Mesenchymal stem cell (in vitro differentiated cells and primary cell): ENCODE measurements at places on chromosomes 1 and 21.

DNA sequence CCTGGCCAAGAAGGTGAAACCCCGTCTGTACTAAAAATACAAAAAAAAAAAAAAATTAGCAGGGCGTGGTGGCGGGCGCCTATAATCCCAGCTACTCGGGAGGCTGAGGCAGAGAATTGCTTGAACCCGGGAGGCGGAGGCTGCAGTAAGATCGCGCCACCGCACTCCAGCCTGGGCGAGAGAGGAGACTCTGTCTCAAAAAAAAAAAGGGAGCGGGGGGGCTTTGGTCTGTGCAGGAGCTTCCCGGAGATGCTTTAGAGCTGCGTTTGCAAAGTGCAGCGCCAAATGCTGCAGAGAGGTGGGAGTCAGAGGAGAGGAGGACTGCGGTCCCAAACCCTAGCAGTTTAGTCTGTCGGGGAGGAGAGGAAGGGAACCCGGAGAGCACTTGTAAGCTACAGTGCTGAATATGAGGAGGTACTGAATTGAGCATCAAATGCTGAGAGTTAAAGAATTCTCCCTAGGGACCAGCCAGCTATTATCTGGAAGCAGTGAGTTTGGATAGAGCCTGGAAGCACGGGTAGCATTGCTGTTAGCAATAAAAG, 569 bp downstream of the FALEC start:
- peak; percentile 50 for DNase-seq

DNA sequence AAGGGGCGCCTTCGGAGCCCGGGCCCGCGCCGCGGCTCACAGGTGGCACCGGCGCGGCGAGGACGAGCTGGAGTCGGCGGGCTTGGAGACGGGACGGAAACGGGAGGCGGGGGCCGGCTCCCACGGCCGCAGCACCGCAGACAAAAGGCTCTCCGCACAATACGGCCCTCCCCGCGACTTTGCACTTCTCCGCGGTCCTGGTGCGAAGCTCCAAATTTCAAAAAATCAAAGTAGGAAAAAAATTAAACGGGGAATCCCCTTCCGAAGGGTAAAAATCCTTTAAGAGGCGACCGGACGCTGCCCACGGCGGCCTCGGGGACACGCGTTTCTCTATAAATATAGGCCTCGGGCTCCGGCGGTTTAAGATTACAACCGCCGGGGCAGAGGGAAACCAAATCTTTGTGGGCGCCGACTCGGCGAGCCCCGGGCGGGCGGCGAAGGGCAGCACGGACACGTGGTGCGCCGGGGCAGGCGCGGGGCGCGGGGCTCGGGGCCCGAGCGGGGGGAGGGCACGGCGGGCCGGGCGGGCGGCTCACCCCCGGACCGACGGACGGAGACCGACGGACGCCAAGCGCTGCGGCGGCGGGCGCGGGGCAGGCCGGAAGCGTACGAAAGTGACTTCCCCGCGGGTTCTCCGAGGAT, 453 bp downstream of the PABPC4 start:
- peak; percentile 45 for DNase-seq

- no peak for DNase-seq
Measured at GRCh38 chr21:43758811-43759210, 17.3 kb downstream of the CSTB start.

DNA sequence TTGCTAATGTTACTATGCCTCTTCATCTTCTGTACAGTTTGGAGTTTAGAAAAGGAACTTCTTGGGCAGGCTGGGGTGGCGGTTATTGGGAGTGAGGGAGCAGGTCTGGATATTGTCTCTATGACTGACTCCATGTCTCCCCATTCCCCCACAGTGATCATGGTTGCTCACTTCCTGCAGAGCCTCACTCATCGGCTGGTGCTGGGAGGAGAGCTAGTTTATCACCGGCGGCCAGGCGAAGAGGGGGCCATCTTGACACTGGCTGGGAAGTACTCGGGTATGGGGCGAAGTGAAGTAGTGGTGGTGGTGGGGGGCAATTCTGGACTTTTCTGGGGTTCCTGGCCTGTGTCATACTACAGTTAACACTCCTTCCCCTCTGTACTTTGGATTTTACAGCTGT, 2.2 kb downstream of the TOMM40L start:
- no peak for DNase-seq

DNA sequence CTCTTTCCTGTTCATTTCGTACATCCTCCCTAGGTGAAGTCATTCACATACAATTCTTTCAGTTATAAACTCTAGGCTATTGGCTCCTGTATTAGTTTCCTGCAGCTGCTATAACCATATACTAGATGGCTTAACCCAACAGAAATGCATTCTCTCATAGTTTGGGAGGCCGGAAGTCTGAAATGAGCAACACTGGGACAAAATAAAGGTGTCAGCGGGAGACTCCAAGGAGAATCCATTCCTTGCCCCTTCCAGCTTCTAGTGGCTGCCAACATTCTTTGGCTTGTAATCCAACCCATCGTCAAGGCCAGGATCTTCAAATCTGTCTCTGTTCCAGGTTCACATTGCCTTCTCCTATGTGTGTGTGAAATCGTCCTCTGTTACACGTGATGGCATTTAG, 71.3 kb downstream of the TOR3A start:
- no peak for DNase-seq

- DNase-seq: no peak
Measured at GRCh38 chr1:78072216-78072615, 26.4 kb downstream of the GIPC2 start.

DNA sequence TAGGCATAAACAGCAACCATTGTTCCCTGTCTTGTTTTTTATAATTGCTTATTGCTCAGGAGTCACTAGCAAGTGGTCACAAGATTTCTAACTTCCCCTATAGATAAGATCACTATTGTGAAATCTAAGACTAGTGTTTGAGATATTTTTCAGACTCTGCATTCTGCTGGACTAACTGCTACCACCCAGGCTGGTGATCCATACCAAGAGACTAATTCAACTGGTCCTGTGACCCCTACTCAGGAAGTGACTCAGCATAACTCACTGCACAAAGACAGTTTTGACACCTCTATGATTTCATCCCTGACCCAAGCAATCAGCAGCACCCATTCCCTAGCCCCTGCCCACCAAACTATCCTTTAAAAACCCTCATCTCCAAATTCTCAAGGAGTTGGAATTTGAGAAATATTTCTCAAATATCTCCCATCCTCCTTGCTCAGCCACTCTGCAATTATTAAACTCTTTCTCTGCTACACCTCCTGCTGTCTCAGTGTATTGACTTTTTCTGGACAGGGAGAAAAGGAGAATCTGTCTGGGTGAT, 52.7 kb downstream of the TRIM33 start:
- DNase-seq: peak; percentile 61

DNA sequence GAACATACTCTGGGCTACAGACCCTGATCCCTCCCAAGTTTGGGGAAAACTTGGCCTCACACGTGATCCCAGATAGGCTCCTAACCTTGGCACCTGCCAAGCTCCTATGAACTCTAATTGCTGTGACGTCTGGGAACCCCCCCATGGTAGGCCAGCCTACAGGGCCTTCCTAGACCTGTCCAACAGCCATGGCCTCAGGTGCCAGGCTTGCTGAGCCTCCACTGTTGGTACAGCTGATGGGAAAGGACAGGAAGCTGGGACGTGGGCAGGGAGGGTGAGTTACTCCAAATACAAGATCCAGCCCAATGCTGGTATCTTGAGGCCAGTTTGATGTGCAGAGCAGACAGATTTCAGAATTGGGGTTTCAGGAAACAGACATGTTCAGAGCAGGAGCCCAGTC, 19.1 kb downstream of the SMIM12 start:
- DNase-seq: no peak

DNA sequence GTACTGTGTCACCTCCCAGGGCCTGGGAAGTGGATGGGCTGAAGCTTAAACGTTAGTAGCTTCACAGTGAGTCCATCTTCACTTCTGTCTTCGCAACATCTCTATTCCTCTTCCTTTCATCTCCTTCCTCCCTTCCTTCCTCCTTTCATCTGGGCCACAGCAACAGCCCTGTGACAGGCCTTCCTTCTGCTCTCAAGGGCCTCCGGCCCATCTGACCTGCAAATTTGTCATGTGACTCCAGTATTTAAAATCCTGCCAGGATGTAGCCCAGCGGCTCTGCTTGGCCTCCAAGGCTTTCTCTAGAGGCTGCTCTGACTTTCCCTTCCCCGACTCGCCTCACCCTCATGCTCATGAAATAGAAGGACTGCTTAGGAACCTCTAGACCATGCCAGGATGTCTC, 10.9 kb upstream of the BATF3 start:
- no peak for DNase-seq

- no peak for DNase-seq
Measured at GRCh38 chr1:145917595-145917994, 922 bp downstream of the PEX11B start.

GRCh38 chr1:247096544-247096943, 7.6 kb downstream of the ZNF669 start:
- no peak for DNase-seq

GRCh38 chr1:119873135-119874015, 22.9 kb downstream of the ADAM30 start:
- DNase-seq: peak; percentile 48

DNA sequence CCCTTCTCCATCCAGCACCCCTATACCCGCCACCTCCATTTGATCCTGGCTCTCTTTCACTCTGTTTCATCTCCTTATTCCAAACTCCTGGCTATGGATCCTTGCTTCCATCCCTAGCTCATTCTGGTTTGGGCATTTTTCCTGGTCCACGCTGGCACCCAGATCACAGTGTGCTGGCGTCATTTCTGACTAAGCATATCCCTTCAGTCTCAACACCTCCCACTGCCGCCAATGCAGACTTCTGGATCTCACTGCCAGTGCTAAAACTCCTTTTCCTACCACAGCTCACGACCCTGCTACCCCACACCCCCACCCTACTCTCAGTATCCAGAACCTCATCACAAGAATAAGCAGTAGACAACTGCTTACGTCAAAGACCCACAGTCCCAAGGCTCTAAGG, 16.3 kb downstream of the SEC16B start:
- no peak for DNase-seq

GRCh38 chr1:213003256-213003655, 12.4 kb downstream of the ANGEL2 start:
- no peak for DNase-seq

- DNase-seq: no peak
Measured at GRCh38 chr1:192626366-192627179, 9.4 kb upstream of the RGS13 start.
